T-cell (primary cell): ENCODE measurements at places on chromosomes 3 and 15.

DNA sequence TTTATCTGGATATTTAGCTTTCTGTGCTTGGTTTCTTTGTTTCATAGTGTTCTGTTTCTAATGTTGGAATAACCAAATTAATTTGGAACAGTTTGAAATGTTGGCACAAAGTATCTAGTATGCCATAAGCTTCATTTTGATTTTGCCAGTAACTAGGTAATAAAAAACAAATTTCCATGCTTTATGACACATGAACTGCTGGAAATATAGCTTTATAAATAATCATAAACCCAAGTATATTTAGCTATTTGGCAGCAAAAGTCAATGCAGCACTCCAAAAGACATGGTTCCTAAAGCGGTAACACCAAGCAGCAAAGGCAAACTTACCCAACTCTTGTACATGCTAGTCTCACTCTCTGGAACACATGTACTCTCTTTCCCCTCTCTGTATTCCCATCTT is 106.0 kb upstream of the CCNL1 start:
- no peak for DNase-seq

GRCh38 chr3:9687514-9687913 is 16.1 kb upstream of the CPNE9 start:
- no peak for DNase-seq

GRCh38 chr3:100047455-100048141 is 66.7 kb downstream of the FILIP1L start:
- no peak for DNase-seq

DNA sequence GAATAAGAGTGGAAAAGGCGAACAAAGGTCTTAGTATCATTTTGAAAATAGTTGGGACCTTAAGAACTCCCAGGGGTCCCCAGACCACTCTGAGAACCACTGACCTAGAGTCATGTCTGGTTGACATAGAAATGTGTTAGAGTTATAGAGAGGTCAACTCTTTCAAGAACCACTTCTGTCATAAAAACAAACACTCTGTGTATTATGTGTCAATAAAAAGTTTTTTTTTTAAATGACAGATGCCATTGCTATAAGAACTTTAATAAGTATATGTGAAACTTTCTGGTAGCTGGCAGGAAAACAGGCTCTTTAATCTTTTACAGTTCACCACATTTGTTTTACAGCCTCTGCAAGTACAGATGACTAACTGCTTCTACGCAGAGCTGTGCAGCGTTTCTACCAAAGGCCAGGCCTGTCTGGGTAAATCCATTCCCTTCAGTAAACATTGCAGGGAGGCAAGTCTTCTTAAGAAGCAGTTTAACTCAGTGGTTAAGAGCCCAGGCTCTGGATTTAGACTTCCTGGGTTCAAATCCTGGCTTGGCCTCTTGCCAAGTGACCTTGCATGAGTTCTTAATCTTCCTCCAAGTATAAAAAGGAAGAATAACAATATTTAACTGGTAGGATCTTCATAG is 56.6 kb downstream of the RFTN1 start:
- no peak for DNase-seq

- DNase-seq = no peak
These were observed 91.6 kb downstream of the PPARG start for GRCh38 chr3:12380461-12380860.

GRCh38 chr3:89186456-89186855 is 79.0 kb downstream of the EPHA3 start:
- DNase-seq = no peak

- DNase-seq = no peak
These were observed 38.9 kb downstream of the C3orf85 start for GRCh38 chr3:109175411-109175810.

- DNase-seq = no peak
These were observed 222.8 kb upstream of the ST8SIA2 start for GRCh38 chr15:92170897-92171296.

DNA sequence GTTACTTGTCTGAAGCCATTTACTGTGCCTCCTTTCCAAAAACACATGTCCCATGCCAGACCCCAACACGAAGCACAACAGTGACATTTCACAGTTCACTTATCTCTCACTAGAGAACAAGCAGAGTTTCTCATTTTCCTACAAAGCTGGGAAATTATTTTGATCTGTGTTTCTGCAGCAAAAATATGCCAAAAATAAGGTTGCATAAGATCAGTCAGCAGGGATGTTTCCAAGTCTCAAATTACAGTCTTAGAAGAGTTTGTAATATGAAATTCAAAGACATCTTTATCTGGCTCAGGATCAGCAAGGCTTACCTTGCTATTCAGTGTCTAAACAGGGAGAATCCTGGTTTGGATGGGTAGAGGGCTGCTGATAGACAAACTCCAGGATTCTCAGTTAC is 75.5 kb downstream of the GJD2 start:
- DNase-seq = no peak

GRCh38 chr3:184760337-184761074 is 48.6 kb upstream of the MAGEF1 start:
- no peak for DNase-seq

GRCh38 chr3:65619451-65619881 is 419.3 kb downstream of the MAGI1 start:
- no peak for DNase-seq

GRCh38 chr3:132961991-132962390 is 76.2 kb upstream of the TMEM108 start:
- DNase-seq = no peak

DNA sequence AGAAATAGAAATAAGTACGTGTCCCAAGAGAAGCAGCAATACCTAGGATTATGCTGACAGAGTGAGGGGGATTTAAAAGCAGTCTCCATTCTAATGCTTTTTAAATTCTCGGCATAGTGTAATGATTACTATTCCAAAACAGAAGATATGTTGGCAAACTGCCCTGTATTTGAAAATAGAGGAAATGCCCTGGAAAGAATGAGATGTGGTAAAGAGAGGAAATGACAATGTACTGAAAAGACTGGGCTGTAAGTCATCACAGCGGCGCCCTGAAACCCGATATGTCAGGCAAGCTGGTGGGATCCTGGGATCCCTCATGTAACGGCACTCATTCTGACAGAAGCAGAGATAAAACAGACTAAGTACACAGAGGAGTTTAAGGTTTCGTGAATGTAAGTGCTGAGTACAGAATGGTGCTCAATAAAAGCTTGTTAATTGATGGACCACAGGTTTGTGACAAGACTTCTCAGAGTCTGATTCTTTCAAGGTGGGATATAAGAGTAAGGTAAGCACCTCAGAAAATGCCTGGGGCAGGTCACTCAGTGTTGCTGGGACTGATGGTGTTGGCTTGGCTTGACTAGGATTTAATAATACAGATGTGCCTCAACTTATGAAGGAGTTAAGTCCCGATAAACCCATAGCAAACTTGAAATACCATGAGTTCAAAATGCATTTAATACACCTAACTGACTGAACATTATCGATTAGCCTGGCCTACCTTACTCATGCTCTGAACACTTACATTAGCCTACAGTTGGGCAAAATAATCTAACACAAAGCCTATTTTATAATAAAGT is 91.4 kb downstream of the NFKBIZ start:
- DNase-seq = no peak

- DNase-seq = no peak
These were observed 100.7 kb downstream of the SHOX2 start for GRCh38 chr3:158005391-158006100.
